ENCODE measurements at places on chromosomes 2 and 18.

DNA sequence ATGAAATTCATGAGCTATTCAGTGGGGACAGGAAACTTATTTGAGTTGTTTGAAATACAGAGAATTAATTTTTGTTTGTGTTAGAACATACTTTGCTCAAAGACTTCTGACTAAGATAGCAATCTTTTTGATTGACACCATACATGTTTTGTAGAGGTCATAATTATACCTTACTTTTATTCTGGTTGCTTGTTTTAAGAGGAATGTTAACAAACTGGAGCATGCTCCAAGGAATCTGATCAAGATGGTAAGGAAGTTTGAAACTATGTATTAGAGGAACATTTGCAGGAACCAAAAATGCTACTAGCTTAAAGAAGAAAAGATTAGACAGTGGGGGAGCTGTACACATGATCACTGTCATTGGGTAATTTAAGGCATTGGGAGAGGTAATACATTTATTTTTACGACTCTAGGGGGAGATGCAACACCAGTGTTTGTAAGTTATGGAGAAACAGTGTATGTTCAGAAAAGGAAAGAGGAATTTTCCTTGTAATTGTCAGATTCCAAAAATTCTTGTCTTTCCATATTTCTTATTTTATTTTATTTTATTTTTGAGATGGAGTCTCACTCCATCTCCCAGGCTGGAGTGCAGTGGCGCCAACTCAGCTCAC lies 8.0 kb downstream of the AGFG1 start:
- DNase-seq: no peak

DNA sequence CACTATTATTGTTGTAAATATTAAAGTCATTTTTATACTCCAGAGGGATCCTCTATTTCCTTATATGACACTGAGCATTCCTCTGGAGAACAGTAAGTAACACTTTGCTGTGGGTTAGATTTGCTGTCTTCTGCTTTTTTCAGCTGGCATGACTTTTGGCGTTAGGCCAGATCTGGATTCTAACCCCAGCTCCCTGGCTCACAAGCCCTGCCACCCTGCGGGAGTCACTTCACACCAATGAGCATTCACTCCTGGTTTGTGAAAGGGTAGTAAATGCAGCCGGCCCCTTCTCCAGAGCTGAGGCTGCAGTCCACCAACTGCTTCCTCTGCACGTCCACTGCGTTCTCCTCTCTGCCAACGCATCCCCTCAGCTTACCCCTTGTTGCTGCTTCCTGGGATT lies 373.8 kb upstream of the RAB6C start:
- DNase-seq: no peak

DNA sequence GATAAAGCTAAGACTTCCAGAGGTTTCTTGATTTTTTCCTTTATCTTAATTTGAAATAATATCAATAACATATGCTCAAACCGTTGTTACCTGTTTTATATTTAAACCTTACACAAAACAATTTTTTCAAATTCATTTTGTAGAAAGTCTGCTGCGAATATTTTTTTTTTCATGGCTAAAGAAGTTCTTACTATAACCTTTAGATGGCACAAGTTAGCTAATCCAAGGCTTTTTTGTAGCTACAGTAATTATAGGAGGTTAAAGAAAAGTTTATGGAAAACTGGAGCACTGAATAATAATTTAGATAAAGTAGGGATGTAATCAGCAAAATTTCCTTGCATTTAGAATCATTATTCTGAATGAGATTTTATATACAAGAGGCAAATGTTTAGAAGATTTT lies 78.0 kb upstream of the PNPT1 start:
- no peak for DNase-seq

- no peak for DNase-seq
Observed at GRCh38 chr2:200616656-200617055, 30.8 kb downstream of the AOX1 start.

DNA sequence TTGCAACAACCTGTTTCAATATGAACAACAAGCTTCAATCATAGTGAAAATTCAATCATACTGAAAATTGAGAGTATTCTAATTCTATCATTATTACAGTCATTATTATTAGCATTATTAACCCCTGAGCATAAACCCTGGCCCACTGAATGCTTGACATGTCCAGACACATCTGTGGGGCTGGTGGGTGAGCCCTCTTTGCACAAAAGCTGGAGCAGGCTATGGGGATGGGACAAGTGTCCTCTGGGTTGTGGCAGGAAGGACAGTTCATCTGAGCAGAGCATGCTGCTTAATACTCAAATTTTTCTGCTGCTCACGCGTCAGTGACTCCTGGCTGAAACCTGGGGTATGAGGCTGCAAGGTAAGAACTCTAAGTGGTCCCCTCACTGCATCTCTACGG lies 451.1 kb upstream of the POU3F3 start:
- DNase-seq: no peak

- DNase-seq: no peak
Observed at GRCh38 chr2:3867469-3867868, 164.1 kb downstream of the DCDC2C start.

DNA sequence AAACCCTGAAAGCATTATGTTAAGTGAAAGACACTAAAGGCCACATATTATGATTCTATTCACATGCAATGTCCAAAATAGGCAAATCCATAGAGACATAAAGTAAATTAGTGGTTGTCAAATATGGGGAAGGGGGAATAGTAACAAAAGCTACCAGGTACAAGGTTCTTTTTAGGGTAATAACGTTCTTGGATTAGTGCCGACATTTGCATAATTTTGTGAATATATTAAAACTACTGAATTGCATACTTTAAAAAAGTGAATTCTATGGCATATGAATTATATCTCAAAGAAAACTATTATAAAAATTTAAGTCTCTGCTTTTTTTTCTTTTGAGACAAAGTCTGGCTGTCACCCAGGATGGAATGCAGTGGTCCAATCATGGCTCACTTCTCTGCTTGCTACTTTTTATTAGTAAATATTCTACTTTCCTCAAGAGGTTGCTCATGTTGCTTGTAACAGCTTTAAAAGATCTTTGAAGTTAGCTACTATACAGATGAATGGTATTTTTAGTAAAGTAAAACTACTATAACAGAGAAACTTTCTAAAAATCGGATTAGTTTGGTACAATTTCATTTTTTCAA lies 2.5 kb downstream of the SESTD1 start:
- no peak for DNase-seq

DNA sequence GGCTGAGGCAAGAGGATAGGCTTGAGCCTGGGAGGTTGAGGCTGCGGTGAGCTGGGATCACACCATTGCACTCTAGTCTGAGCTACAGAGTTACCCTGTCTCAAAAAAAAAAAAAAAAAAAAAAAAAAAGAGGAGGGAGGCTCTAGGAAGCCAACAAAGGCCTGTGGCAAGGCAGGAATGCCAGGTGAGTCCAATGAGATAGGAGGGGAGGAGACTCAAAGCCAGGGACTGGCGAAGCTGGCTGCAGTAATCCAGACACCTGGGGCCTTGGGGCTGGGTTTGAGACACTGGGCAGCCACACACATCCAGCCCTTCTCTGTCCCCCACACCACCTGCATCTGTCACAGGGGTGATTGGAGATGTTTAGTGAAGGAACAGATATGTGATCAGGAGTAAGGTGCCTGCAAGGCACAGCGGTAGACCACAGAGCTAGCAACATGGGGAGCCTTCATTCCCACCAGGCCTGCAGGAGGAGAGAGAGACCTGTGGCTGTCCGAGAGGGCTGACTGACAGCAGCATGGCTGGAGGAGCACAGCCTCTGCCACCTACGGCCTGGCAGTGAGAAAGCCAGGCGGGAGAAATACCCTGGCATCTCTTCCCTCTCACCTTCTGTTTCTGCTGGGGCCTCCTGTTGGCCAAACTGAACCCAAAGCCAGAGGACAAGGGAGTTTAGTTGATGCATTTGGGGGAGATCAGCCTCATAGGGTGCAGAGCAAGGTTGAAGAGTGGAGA lies 9.5 kb downstream of the CHPF start:
- no peak for DNase-seq

DNA sequence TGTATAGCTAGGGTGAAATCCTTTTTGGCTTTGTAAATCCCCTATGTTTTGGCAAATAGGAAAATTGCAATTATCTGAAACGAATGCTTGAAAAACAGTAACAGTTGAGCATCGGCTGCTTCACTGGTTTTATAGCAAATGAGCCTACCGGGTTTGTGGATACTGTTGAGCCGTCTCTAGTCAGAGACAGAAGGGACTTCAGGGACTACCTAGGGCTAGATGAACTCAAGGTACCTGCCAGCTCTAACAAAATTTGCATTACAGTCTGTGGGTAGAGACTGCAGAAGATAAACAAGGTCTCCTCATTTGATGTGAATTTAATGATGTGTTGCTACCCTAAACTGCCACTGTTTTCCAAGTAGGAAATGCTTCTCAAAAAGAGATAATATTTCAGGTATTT lies 101.1 kb downstream of the EML6 start:
- no peak for DNase-seq

GRCh38 chr2:14220101-14220500 lies 412.4 kb upstream of the LRATD1 start:
- DNase-seq: no peak

GRCh38 chr2:100412881-100413321 lies 4.6 kb downstream of the CHST10 start:
- no peak for DNase-seq
